Progenitor cell of endocrine pancreas (in vitro differentiated cells): ENCODE measurements at places on chromosomes 6 and 20. TPM values are rescaled to one million over a fixed set of nuclear protein-coding genes. Genes with fewer than 3 reads are reported as not detected.

Gene TMEM63B
- 69.1 and 72.3 TPM in 2 replicates for total RNA-seq

Gene SLC18B1
- 19.1 and 19.5 TPM in 2 replicates for total RNA-seq

GRCh38 chr6:30887901-30888815 lies 3.8 kb downstream of the DDR1 start:
- DNase-seq = no peak

DNA sequence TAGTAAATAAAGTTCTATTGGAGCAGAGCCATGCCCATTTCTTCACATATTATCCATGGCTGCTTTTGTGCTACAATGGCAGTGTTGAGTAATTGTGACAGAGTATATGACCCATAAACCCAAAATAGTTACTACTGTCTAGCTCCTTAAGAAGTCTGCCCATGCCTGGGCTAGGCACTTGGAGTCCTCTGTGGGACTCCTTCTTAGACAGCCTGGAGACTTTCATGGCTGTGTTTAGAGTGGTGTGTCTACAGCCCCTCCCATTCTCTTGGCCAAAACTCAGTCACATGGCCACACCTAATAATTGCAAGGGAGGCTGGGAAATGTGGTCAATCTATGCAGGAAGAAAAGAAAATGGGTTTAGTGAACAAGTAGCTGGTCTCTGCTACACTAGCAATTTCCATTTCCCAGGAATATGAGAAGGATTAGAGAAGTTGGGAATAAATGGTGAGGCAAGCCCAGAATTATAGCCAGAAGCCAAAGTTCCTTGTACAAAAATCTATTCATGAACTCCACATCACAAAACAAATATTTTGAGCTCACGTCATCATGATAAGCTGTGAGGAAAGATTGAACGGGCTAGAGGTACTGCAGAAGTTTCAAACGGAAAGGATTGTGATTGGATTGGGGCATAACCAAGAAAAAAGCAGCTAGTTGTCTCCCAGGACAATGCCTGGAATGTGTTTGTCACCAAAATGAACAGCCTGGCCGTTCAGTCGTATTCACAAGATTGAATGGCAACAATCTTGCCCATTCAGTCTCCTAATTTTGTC lies 251.8 kb upstream of the PLN start:
- DNase-seq = no peak

Gene HLA-DQA1
- total RNA-seq = not detected in 2 replicates

GRCh38 chr6:150452428-150453243 lies 83.8 kb downstream of the IYD start:
- no peak for DNase-seq

DNA sequence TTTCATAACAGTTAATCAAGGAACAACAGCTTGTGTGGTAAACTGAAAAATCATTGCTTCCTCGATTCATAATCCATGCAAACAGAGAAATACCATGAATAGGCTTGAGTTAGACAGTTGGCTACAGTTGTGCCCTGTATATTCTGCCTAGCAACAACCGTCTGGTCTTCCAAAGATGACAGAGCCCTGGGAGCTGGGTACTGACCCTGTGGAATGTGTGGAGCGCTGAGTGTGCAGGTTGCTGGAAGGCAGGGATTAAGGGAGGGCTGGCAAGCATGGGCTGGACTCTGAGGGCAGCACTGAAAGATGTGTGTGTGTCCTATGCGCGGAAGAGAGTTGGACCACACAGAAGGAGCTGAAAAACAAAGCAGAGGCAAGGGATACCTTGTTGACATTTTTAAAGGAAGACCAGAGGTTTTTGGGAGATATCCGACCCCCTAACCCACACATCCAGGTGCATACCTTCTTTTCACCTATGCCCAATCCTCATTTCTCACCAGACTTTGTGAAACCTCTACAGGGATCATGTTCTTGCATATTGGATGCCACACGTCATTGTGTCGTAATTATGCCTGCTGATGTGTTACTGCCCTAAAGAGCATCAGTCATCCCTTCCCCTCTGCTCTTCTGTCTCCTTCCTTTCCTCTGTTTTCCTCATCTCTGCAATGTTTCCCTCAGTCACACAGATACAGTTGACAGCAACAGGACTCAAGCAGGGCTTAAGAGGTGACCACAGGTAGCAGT lies 58.2 kb upstream of the VGLL2 start:
- no peak for DNase-seq

GRCh38 chr6:35093118-35093445 lies 48.1 kb downstream of the TCP11 start:
- DNase-seq = no peak

- no peak for DNase-seq
Observed at GRCh38 chr20:36818185-36818584, 44.6 kb upstream of the DSN1 start.

GRCh38 chr6:160535270-160535669 lies 128.8 kb downstream of the LPA start:
- no peak for DNase-seq

Gene ECT2L
- total RNA-seq = not detected in 2 replicates
